ENCODE measurements at places on chromosomes 2 and 18.

DNA sequence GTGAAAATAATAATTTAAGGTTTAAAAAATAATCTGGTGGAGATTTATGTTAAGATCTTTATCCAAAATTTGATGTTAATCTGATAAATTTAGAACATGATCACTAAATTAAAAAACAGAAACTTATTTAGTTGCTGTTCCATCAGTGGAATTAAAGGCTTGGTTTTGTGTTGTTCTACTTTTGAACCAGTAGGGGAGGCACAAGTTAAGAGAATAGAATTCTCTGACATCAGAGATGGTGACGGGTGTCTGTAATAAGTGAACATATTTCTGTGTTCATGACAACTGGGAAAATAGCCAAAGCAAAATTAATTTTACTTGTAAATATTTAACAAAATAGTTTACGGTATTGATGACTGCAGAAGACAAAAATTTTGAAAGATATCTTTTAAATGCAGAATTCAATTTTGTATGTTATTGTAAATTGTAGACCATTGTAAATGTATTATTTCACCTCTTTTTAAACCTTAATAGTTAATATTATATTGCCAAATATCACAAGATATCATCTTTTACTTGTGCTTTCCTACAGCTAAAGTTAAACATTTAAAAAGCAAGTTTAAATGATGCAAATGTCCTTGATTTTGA is 106.0 kb downstream of the UBR3 start:
- DNase-seq, result peak; percentile 15

- DNase-seq, result peak; percentile 13
These were observed 49.7 kb upstream of the AP1S3 start for GRCh38 chr2:223887127-223887526.

DNA sequence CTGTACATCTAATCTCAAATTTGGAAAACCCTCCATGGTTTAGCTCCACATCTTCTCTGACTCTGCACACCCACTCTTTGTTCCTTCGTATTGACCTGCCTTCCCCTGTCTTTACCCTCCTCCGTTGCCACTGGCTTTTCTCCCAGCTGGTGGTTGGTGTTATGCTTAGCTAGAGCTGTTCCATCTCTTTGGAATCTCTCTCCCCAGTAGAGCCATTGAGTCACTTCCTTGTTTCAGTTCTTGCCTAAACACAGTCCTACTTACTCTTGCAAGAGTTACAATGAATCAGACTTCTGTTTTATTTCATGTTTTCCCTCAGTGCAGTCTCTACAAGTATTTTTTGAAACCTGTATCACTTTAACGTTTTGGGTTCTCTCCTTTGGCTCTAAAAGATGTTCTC is 263.9 kb downstream of the LTBP1 start:
- DNase-seq, result peak; percentile 96

DNA sequence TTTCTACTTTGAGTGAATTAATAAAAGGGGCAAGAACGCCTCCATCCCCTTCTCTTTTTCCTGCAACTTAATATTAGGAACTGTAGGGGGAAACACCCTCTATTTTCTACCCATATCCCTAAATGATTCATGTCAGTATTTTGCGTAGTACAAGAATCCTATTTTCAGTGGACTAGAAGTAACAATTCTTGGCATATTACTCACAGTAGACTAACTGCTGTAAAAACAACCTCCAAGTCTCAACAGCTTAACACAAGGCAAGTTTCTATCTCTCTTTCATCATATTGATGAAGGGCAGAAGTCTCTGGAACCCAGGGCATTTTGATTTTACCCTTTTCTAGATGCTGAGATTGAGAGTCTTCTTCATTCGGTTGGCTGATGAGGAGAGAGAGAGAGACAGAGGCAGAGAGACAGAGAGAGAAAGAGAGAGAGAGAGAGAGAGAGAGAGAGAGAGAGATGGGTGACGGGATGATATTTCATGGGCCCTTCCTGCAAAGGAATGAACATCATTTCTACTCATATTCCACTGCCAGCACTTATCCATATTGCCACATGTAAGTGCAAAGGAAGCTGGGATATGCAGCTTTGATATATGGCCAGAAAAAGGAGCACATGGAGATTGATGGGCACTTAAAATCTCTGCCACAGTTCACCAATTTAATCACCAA is 481.6 kb downstream of the LPIN1 start:
- DNase-seq, result no peak

GRCh38 chr18:34131006-34131405 is 93.7 kb downstream of the NOL4 start:
- no peak for DNase-seq
